Keratinocyte (primary cell): ENCODE measurements at places on chromosomes 2 and 18. TPM values are rescaled to one million over a fixed set of nuclear protein-coding genes. Genes with fewer than 3 reads are reported as not detected.

- DNase-seq, result no peak
Observed at GRCh38 chr2:169090133-169090820, 20.9 kb downstream of the DHRS9 start.

GRCh38 chr2:190938771-190939335, 58.2 kb downstream of the GLS start:
- DNase-seq, result no peak

DNA sequence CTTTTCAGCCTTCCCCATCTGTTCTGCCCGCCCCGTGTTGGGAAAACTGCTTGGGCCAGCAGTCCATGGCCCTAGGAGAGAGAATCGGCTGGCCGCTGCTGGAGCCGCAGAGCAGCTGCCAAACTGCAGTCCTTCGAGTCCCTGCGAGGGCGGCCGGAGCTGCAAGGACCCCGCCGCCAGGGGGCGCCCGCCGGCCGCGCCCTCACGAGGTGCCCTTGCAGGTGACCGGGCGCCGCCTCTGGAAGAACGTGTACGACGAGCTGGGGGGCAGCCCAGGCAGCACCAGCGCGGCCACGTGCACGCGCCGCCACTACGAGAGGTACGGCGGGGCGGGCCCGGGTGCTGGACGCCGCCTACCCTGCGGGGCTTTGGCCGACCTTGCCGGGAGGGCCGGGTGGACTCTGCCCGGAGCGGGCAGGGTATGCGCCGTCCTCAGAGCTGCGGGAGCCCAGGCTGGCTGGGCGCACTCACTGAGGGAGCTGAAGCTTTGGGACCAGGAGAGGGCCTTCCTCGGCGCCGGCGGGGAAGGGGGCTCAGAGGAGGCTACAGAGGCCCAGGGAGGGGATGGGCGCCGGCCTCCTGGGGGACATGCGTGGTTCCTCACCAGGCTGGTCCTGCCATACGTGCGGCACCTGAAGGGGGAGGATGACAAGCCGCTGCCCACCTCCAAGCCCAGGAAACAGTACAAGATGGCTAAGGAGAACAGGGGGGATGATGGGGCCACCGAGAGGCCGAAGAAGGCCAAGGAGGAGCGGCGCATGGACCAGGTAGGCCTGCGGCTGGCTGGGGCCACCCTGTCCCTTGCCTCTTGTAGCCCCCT, 13.6 kb downstream of the ARID5A start:
- DNase-seq, result no peak

- no peak for DNase-seq
Observed at GRCh38 chr18:78937166-78937565, 42.5 kb upstream of the SALL3 start.

DOK6 gene
- not detected in 3 replicates for polyA plus RNA-seq

FIGN gene
- 1.9 to 2.9 TPM (median 2.0 TPM) in 3 replicates for polyA plus RNA-seq

GRCh38 chr2:23375448-23375847, 9.5 kb upstream of the KLHL29 start:
- DNase-seq, result no peak

DNA sequence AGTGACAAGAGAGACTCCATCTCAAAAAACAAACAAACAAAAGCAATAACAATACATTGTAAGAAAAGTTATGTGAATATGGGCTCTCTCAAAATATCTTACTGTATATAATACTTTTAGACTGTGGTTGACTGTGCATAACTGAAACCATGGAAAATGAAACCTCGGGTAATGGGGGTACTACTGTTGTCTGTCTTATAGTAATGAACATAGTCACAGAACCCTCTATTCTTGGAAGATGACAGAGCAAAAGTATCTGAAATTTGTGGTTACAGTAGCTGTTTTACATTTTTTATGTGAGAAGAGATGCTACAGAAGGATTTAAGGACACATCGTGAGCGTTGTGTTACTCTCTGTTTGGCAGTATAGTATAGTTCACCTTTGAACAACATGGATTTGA, 60.5 kb downstream of the MAP4K4 start:
- no peak for DNase-seq

SCN9A gene
- polyA plus RNA-seq, result 0.09 to 0.10 TPM (median 0.09 TPM) in 3 replicates

DNA sequence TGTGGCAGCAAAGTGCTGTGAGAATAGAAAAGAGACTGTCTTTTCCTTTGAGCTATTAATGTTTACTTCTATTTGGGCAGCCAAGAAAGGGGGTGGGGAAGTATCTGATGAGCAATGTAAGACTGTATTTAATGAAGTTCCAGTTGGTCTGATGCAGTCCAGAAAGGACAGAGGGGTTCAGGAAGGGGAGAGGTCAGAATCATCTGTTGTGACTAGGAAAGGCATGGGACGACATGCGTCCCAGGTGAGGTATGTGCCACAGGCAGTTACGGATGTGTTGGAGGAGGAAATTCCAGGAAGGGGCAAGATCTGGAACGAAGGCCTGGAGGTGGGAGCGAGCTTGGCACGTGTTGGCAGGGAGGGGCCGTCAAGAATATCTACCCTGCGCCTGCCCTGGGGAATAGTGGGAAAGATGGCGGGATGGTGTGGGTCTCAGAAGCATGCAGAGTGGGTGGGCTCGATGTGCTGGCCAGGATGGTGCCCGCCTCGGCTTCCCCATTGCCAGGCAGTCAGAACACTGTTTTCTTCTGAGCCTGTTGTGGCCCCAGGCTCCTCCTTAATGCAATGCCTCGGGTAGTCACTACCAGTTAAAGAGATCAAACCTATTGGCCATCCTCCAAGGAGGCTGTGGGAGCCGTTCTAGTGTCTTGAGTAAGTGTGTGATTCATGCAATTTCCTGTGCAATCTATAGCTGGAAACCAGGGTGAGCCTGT, 57.8 kb upstream of the TXNDC2 start:
- DNase-seq, result peak; percentile 85

DSG2 gene
- 117 to 157 TPM (median 140 TPM) in 3 replicates for polyA plus RNA-seq

CD8B gene
- polyA plus RNA-seq, result not detected in 3 replicates

DNA sequence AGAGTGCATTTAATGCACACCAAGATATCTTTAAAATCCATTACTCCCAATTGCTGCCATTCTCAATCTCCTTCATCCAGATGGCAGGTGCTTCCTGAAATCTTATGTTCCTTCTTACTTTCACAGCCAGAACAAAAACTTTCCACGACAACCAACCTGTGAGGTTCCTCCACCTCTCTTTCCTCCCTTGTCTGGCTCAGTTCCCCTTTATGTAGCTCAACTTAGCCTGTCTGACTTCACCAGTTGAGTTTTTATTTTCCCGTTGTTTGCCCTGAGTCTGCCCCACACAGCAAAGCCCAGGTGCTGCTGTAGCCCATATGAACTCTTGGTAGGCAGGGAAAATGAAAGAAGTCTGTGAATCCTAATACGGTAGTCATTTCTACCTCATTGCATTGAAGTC, 112.5 kb downstream of the MREG start:
- DNase-seq, result no peak

- no peak for DNase-seq
Observed at GRCh38 chr2:222318026-222318711, 19.4 kb upstream of the PAX3 start.

- no peak for DNase-seq
Observed at GRCh38 chr2:144490857-144491256, 29.1 kb downstream of the ZEB2 start.

MALL gene
- polyA plus RNA-seq, result 11.1 to 80.8 TPM (median 29.0 TPM) in 3 replicates

UCN gene
- polyA plus RNA-seq, result 0.08 to 0.59 TPM (median 0.10 TPM) in 3 replicates

- DNase-seq, result no peak
Observed at GRCh38 chr2:65985986-65986385, 448.9 kb upstream of the MEIS1 start.

GRCh38 chr18:21053127-21053526, 58.5 kb downstream of the ROCK1 start:
- peak; percentile 30 for DNase-seq

GRCh38 chr2:211930331-211930730, 608.3 kb downstream of the ERBB4 start:
- DNase-seq, result no peak

DNA sequence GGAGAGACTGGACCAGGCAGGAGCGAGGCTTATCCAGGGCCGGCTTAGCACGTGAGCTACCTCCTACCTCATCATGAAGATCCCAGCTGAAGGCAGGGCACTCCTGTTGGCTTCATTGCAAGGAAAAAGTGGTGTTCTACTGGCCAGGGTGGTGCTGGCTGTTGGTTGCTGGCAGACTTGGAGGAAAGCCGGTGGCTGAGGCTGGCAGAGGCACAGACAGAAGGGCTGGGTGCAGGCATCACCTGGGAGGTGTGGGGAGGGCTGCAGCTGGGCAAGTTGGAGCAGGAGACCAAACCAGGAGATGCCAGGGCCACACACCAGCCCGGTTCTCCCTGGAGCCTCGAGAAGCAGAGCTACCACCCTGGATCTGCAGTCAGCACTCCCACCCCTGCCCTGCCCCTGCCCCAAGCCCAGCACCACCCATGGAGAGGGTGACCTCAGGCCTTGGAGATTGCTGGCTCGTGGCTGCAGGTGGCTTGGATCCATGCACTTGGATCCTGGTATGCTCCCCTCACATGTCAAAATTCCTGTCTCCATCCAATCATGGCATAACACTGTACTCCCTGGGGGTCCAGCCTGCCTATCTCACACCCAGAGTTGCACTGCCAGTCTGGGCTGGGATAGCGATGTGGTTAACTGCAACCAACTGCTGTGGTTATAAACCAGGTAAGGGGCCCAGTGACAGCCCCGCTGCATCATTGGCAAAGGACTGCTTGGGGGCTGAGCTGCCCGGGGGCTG, 49.7 kb downstream of the GLI2 start:
- DNase-seq, result no peak

DNA sequence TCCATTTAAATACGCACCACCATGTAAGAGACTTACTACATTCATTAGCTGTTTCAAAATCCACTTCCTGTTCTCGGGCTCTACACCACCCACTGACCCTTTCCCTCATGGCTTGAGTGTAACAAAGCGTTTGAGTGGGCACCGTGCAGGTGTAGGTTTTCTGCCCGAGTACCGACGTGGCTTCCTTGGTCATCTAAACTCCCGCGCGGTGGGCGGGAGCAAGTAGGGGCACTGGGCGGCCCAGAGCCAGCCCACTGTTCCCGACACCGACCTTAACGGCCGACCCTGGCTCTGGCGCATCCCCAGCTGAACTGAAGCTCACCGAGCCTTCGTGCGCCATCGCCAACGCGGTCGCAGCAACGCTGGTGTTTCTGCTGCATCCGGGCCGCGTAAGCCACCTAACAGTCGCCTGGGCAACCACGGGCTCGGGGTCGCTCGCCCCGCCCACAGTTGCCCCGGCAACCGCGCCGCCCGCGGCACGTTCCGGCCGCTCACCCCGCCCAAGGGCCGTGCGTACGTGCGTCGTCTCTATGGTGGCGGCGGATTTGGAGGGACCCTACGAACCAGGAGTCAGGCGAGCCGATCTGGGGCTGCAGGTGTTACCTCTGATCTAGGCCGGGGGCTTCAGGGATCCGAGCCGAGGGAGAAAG, at the start of the genes C2orf81 and WDR54:
Gene C2orf81 (minus strand): TSS at position 399 of the 650 bp plus-strand sequence. CDS start 59 bp downstream, at position 340.
Gene WDR54 (plus strand): TSS at position 510 of the 650 bp plus-strand sequence. CDS start 424 bp downstream, outside the sequence.
- DNase-seq, result no peak

DNA sequence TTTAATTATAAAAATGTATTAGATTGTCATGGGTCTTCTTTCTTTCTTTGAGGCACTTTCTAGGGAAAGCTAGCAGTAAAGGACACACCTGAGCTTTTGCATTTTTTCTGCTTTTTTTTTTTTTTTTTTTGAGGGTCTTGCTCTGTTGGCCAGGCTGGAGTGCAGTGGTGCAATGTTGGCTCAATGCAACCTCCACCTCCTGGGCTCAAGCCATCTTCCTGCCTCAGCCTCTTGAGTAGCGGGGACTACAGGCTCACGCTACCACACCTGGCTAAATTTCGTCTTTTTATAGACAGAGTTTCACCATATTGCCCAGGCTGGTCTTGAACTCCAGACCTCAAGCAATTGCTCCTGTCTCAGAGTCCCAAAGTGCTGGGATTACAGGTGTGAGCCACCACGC, 40.5 kb downstream of the ROCK1 start:
- no peak for DNase-seq

LAMA3 gene
- polyA plus RNA-seq, result 1,944 to 2,775 TPM (median 2,231 TPM) in 3 replicates

GTF2A1L gene
- not detected in 3 replicates for polyA plus RNA-seq

DNA sequence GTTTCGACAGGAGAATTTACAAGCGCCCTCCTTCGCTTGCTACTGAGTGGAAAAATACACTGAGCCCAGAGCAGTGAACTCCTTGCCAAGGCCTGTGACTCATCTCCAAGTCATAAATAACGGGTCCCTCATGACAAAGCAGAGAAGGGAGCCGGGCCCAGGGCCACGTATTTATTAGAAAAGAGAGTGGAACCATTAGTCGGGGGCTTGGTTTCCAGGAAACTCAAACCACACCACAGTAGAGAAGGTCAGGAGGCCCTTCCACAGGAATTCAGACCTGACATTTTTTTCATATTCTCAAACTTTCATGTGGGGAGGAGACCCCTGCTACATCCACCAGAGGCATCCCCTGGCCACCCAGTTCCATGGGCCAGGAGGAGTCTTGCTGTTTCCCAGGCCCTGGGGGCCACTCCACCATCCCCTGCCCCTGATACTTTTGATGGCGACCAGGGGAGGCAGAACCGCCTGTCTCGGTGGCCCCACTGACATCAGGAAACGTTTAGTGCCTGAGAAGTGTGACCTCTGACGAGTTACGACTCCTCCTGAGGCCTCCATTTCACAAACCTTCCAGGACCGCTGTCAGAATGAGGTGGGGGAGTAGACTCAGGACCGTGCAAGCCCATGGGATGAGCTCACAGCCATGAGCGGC, 289.7 kb downstream of the DYSF start:
- DNase-seq, result no peak

IL1R1 gene
- polyA plus RNA-seq, result 6.9 to 10.5 TPM (median 7.5 TPM) in 3 replicates

DNA sequence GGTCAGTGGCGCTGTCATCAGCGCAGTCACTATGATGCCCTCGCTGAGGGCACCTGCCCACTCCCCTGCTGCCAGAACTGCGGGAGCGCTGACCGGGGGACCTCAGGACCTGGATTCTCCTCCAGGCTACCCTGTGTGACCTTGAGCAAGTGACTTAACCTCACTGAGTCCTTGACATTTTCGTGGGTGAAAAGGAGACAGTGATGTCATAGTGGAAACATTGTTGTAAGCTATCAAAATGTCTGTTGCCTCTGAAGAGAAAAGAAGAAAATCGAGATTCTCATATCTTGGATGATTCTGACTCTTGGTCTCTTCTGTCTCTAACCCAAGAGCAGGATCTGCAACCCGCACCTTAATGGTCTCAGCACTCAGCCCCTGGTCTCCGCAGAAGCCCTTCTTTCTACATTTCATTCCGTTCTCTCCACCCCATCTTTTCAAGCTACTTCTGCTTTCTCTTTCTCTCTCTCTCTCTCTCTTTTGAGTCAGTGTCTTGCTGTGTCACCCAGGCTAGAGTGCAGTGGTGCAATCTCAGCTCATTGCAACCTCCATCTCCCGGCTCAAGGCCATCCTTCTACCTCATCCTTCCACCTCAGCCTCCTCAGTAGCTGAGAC, 978 bp upstream of the TUBA4A start:
- DNase-seq, result no peak

DNA sequence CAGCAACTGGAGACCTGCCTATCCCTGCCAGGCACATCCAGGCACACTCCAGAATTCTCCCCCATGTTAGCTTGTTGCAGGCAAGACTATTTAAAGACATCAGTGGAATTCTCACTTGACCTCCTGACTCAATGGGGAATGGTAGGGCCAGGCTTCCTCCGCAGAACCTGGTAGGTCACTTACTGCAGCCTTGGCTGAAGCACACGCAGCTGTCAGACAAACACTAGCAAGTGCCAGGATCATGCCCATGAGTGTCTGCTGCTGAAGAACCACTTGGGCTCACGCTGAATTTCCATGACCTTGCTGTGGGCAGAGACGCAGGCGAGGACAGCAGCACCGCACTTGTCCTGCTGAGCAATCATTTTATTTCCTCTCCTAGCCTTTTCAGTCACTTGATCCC, 3.2 kb downstream of the LRRC30 start:
- no peak for DNase-seq
